ENCODE measurements at places on chromosomes 5 and 9.

DNA sequence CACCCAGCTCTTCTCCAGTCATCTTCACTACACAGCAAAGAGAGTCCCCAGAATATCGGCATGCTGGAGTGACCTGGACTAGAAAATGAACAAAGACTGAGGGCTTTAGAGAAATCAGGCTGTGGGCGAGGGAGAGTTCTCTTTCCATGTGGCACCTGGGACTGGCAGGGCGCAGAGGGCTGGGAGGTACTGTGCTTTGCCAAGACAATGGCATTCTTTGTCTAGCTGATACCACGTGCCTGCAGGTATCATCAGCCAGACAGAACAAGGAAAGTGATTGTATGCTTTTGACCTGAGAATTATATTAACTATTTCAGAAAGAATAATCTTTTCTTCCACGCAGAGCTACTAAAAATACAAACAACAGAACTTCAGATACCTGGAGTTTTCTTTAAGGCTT is 30.5 kb downstream of the DDX31 start:
- no peak for DNase-seq

DNA sequence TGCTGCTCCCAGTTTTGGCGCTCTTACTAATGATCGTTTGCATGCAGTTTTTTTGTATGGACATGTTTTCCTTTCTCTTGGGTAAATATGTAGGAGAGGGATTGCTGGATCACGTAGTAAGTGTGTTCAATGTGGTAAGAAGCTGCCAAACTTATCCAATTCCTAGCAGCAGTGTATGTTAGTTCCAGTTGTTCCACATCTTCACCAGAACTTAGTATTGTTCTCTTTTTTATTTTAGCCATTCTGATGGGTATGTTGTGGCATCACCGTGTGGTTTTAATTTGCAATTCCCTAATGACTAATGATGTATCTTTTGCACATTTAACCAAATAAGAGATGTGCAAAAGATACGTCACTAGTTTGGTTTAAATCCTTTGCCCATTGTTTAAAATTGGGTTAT is 65.9 kb downstream of the IPPK start:
- DNase-seq, result no peak

DNA sequence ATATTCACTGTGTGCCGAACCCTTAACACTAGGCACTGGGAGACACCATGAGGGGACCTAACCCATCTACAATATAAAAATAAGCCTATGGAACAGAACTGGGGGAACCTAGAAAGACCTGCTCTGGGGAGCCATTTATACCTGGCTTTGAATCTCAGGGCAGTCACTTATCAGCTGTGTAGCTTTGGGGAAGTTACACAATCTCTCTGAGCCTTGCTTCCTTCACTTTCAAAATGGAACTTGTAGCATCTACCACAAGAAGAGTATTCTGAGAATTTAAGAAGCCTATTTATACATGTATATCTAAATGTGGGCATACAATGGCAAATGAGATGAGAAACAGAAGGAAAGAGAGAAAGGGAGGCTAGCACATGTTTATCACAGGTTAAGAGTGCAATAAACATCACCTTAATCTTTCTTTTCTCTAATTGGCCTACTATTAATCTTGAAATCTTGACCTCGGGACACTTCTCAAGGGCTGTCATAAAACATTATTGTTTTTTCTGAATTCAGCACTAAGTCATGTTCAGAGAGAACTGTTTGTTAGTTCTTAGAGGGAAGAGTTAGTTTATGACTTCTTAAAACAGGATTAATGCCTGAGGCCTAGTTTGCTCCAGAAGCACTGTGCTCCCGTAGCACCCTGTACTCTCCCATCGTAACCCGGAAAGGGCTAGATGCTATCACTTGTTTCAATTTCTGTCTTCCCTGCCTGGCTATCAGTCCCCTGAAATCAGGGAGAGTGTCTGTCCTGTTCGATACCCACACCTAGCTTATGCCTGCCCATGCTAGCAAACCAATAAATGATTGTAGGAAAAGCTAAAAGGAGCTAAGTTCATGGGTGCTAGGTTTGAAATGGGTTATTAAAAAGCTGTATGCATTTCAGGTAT is 606.4 kb upstream of the CLINT1 start:
- no peak for DNase-seq

DNA sequence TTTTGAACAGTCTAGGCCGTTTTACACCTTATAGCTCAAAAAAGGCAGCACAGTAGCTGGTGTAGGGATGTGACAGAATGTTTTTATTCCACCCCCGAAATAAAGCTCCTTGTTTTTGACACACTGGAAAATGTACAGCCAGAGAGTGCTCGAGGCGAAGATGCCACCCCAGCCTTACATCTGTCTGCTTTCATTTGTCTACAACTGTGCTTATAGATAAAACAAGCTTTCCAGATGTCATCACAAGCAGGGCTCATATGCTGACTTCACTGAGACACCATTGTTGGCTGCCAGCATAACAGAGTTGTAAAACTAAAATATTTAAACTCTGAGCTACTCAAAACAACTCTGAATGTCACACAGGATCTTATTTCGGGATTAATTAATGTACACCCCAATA is 386.3 kb downstream of the BNC2 start:
- no peak for DNase-seq

All from DMS79 (cell line).